ENCODE measurements at places on chromosomes 4 and X.

DNA sequence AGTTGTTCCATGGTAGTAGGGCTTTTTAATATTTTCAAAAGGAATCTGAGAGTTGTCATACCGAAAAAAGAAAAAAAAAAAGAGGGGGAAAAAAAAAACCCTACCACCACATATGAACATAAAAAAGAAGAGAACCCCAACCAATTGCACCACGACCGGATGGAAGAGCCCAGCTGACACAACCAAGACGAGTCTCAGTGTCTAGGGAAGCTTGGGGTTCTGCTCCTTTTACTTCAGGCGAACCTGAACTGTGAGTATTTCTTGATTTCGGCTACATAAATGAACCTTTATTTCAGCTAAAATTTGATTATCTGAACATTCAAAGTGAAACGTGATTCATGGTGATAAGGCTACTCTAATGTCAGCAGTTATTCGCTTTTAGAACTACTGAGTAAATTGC lies at the start of gene GPR34:
Gene GPR34 (plus strand): TSS at position 139 of the 400 bp plus-strand sequence. CDS start 6,661 bp downstream, outside the sequence.
- DNase-seq = no peak

- no peak for DNase-seq
These were observed 462.6 kb downstream of the CENPC start for GRCh38 chr4:67082746-67083145.

- DNase-seq = no peak
These were observed 82.4 kb upstream of the FAM9C start for GRCh38 chrX:13126775-13127174.

GRCh38 chrX:130186651-130187050 lies 14.9 kb downstream of the RAB33A start:
- no peak for DNase-seq

GRCh38 chrX:95383778-95384177 lies 1300.9 kb upstream of the DIAPH2 start:
- no peak for DNase-seq

DNA sequence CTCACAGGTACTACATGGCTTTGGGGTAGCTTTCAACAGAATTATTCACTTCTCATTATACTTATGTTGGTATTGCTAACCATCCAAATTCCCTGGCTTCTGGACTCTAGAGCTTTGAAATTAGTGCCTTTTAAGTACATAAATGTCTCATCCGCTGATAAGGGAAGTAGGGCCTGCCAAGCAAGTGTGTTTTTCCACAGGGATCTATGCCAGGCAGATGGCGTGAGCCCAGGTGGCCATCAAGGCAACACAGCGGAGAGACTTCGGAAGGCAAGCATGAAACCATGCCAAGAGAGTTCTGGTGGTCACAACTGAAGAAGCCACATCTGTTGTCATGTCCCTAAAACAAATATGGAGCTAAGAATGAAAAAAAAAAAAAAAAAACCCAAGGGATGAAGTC lies 503.1 kb upstream of the LCORL start:
- DNase-seq = no peak

DNA sequence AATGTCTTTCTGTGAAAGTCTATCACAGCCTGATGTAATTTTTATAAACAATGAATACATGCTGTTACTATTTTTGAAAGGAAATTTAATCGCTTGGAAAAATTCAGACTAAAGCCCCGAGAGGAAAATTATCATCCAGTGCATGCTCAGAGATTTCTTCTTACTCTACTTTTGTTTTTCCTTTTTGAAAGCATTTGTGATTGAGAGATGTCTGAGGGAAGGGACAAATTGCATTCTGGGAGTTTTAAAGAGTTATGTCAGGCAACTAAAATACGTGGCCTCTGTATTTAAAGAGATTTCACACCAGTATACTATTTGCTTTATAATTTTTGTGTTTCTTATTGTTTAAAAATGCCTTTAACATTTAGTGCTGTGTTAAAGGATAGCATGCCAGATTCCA lies 1.4 kb upstream of the ZFX start:
- DNase-seq = no peak

GRCh38 chr4:14070289-14070880 lies 442.9 kb upstream of the BOD1L1 start:
- DNase-seq = no peak

DNA sequence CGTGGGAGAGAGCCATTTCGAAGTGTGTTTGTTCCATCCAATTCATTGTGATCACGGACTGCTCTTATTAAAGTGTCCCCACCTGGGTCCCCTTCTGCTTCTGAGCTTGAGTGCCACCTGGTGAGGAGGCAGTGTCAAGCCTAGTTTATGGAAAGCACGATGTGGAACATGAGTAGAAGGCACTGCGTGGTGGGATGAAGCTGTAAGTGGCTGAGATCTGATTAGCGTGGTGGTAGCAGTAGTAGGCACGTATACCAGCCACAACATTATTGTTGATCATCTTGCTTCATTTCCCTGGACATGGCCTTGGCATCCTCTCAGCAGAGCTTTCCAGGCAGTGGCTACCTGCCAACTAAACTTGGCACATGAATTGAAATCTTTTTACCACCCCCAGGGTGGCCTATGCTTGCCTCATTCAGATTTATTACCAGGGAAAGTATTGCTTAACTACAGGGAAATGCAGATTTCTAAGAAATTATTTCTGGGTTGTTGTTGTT lies 46.4 kb downstream of the GPAT3 start:
- DNase-seq = no peak

DNA sequence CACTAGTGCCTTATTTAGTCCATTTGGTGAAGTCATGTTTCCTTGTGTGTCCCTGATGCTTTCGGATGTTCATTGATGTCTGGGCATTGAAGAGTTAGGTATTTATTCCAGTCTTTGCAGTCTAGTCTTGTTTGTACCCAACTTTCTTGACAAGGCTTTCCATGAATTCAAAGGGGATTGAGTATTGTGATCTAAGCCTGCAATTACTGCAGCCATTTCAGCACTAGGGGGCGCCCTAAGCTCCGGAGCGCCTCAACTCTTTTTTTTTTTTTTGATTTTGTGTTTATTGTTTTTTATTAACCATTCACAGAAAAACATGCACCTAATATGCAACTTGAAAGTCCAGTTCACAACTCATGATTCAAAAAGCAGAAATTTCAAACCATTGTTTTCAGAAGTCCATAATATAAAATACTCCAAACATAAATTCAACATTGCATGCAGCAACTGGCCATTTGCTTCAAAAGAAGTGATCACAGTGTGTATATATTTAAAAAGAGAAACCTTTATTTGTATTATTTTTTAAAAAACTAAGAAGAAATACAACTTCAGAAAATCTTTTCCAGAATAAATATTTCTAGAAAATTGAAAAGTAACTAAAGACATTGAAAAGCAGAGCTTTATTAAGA lies 59.2 kb downstream of the PTPN13 start:
- no peak for DNase-seq

- DNase-seq = no peak
These were observed 18.1 kb downstream of the CCSER1 start for GRCh38 chr4:90145319-90145718.

DNA sequence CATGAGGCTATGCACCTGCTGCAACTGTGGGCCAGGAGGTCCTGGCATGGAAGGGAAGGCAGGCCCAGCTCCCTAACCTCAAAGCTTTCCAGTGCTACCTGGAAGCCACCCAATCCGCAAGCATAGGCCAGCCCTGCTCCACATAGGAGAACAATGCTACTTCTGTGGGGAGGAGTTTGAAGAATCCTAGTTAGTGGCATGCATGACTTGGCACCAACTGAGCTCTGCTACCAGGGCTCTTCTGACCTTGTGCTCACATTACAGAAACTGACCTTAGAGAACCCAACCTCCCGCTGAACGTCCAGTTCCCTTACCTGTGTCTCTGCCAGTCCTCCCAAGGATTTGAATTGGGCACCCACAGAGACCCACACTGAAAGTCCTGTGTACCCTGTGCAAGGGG lies 58.8 kb downstream of the USP46 start:
- DNase-seq = no peak

GRCh38 chr4:58166490-58166889 lies 1056.3 kb upstream of the IGFBP7 start:
- DNase-seq = no peak

GRCh38 chr4:71449878-71450277 lies 111.1 kb downstream of the SLC4A4 start:
- DNase-seq = no peak

DNA sequence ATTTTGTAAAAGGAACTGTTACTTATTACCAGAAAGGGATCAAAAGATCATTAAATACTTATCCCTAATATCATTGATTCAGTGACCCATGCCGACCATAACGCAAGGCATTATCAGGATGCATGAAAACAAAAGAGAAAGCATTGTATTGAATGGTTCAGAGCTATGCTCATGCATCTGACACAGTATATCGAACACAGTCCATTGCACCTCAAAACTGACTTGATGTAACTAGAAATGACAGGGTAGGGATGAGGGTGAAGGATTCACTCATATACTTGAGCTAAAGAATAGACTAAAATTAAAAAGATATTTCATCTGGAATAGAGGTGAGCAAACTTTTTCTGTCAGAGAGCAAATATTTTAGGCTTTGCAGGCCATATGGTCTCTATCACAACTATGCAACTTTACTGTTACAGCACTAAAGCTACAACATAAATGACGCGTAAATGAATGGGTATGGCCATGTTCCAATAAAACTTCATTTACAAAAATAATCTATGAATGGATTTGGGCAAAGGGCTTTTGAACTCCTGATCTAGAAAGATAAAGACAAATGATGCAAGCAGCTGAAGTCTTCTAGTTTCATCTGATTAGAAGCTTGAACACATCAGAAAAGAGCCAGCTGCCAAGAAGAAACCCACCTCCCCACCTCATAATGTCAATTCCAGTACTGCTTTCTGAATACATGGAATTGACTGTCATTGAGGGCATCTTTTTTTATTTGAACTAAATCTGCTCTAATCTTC lies 12.9 kb upstream of the SPP1 start:
- DNase-seq = no peak

GRCh38 chr4:56666279-56666678 lies 14.8 kb downstream of the HOPX start:
- DNase-seq = no peak

- DNase-seq = peak; percentile 76
These were observed 83.8 kb upstream of the MAML3 start for GRCh38 chr4:140237616-140238350.

GRCh38 chr4:8176547-8177399 lies 18.2 kb upstream of the ABLIM2 start:
- peak; percentile 54 for DNase-seq

- DNase-seq = peak; percentile 23
These were observed 589.7 kb downstream of the SPRY1 start for GRCh38 chr4:123986268-123986798.

GRCh38 chrX:134622813-134623185 lies 35.5 kb downstream of the PLAC1 start:
- no peak for DNase-seq

DNA sequence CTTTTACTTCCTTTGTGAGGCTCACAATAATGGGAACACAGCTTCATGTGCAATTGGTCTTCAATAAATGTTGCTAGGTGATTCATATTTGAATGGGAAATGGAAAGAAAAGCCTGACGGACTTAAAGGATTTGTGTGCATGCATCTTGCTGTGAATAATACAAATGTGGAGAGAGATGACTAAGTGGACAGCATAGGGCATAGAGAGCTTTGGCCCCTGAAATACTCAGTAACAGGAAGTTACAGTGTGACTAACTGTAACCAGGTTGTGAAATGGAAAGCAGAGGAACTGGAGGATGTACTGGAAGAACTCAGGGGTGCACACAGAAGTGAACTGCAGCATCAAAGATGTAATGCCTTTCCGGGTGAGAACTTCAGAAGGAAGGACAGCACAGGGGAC lies 206.7 kb downstream of the MGST2 start:
- no peak for DNase-seq

DNA sequence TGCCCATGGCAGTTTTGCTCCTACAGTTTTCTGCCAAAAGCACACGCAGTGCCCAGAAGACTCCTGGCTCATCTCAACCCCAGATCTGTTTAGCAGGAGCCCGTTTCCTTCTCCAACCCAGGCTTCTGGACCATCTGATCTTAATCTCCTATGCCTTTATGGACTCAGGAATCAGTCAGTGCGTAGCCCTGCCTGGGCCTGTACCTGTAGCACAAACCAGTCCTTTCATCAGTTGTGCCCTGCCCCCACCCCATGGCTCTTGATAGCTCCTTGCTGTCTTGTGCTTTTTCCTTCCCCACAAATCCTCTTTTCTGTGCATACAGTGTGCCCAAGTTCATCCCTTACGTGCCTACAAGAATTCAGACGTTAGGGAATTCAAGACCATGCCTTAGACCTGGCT lies 1.5 kb downstream of the ZNF718 start:
- DNase-seq = no peak

DNA sequence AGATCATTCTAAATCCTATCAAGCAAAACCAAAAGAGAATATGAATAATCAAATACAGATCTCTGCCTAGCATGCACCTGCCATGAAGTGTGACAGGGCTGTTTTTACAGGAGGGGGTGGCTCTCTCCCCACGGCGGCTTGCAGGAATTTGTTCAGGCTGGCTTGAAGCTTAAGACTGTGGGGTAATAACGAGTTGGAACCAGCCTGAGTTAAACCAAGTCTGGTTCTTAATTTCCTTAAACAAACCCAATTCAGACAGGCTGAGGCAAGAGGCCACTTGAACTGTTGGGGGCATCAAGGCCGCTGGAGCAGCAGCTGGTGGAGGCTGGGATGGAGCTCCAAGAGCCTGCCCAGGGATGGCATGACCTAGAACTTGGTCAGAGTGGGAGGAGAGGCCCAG lies 45.1 kb upstream of the LGI2 start:
- DNase-seq = no peak

- no peak for DNase-seq
These were observed 152.0 kb upstream of the FTHL17 start for GRCh38 chrX:31223817-31224216.

- DNase-seq = no peak
These were observed 83.6 kb downstream of the MAML3 start for GRCh38 chr4:140070366-140070765.
